ENCODE measurements at places on chromosomes 12 and 14.

GRCh38 chr12:26803552-26803951 lies 29.4 kb downstream of the ITPR2 start:
- DNase-seq, result no peak

DNA sequence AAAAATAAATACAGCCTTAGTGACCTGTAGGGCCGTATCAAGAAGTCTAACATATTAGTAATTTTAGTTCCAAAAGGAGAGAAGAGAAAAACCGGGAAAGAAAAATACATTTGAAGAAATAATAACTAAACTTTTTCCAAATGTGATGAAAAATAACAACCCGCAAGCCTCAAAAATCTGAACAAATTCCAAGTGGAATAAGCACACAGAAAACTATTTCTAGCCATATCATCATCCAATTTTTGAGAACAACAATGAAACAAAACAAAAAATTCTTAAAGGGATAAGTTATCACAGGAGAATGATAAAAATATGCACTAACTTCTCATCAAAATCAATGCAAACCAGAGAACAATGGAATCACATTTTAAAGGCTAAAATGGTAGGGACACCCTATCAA lies 198.1 kb upstream of the PLXNC1 start:
- no peak for DNase-seq

GRCh38 chr12:81558031-81558430 lies 201.1 kb downstream of the PPFIA2 start:
- no peak for DNase-seq

DNA sequence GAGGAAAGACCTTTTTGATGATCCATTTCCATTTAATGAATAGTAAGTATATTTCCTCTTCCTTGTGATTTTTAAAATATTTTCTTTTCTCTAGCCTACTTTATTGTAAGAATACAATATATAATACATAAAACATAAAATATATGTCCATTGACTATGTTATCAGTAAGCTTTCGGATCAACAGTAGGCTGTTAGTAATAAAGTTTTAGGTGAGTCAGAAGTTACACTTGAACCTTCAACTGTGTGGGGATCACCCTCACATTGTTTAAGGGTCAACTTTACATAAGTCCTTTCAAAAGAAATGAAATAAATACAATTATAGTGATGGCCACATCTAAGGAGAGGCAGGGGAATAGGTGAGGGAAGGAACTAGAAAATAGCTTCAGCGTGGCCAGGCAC lies 5.0 kb upstream of the TFCP2 start:
- no peak for DNase-seq

DNA sequence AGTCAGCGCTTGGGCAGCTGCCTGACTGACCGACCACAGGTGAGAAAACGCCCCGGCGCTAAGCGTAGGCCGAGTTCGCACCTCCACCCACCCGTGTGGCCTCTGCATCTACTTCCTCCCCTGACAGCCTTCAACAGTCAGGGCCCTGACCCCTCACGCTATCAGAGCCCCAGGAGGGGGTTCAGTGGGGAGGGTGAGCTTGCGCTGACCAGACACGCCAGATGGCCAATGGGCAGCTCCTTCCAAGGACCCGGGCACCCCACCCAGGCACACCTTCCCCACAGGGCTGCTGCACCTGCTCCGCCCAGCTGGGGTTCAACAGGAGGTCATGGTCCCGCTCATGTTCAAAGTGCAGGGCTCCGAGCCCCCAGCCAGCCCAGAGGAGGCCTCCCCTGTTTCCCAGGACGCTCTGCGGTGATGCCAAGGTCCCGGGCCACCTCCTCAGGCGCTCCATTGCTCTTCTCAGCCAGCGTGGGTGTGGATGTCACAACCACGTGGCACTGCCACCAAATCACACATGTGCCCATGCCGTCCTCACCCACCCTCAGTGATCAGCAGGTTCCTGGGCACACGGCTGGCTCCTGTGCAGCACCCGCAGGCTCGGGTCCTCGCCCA lies 48.7 kb upstream of the BCL11B start:
- no peak for DNase-seq

DNA sequence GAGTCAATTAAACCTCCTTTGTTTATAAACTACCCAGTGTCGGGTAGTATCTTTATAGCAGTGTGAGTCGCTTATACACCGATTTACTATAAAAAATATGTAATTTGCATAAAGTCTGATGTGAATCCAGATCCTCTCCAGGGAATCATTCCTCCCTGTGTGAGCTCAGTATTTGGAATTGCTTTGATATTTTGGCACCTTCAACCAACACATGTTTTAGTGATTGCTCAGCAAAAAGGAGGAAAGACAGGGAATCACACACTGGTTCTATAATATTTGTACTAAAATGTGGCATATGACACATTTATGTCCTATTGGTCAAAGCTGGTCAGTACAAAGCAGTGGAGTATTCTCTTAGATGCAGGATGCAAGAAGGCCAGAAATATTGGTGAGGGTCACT lies 703.9 kb upstream of the ATXN7L3B start:
- no peak for DNase-seq

DNA sequence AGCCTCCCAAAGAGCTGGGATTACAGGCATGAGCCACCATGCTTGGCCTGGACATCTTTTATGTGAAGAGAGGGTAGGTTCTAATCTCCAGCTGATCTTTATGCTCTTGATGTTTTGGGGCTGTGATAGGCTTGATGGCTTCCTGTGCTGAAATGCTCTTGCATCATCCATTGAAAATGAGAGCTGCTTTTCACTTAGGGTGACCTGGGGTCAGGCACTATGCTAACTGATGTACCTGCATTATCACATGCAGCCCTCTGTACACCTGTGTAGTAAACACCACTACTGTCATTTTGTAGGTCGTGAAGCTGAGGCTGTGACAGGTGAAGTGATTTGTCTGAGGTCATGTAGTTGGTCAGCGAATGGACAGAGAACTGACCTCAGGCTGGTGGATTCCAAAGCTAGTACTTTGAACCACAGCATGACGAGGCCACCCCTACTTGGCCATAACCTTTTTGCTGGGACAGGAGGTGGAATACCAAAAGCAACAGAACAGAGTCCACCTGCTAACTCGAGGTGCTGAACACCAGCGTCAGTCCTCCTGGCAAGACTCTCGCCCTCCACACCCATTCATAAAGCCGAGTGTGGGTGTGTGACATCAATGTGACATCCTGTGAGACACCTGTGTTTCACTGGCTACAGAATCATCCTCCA lies 69.1 kb downstream of the C12orf75 start:
- DNase-seq, result no peak

GRCh38 chr14:56810836-56811592 lies 735 bp upstream of the OTX2 start:
- no peak for DNase-seq

- no peak for DNase-seq
Measured at GRCh38 chr12:98344046-98344930, 171.1 kb upstream of the TMPO start.

DNA sequence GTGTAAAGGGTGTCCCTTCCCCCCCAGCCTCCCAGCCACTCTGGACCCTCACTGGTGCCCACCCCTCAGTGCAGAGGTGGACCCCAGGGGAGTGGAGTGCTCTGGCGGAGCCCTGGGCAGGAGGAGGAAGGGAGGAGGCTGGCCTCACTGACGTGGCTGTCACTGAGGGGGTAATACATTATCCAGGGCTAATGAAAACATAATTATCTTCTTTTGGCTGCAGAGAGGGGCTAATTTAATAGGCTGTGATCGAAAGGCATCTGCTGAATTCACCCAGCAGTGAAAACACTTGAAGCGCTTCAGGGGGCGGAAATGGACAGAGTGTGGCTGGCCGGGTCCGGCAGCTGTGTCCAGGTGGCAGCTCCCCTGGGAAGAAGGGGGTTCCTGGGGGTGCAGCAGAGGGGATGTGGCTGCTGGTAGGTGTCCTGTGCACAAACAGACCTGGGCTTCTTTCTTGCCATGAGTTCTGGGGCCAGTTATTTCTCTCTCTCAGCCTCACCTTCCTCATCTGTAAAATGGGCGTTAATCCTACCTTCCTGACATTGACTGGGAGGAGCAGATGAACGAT lies 3.7 kb upstream of the NOS1 start:
- DNase-seq, result no peak

DNA sequence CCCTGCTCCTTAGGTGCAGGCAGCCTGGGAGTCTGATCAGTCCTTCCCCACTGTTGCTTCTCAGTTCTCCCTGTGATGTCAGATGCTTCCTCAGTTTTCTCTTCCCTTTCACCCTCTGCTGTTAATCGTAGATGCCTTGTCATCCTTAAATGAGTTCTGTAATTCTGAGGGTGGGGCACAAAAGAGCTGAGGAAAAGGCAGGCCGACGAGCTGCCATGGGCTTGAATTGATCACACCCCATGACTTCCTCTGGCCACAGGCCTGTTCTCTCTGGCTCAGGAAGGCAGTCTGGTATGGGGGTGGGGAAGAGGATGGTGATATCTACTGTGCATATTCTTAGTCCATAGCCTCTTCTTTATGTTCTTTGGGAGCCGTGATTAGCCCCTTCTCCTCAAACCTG lies 5.2 kb upstream of the AP1G2 start:
- no peak for DNase-seq

- DNase-seq, result no peak
Measured at GRCh38 chr12:132422040-132422380, 67.9 kb upstream of the FBRSL1 start.

GRCh38 chr12:58596381-58596780 lies 323.9 kb downstream of the LRIG3 start:
- DNase-seq, result no peak

DNA sequence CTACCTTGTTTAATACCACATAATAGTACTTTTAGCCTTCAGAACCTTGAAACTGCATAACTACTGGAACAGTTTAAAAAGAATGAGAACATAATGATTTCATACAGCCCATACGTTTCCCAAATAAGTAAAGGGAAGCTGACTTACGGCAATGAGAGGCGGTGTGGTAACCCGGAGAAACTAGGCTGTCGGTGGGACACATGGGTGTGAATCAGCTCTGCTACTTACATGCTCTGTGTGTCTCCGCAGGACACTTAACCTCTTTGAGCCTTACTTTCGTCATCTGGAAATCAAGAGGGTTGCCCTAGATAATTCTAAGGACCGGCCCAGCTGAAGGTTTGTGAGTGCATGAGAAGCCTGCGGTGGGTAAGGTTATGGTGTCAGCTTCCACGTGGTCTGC lies 49.3 kb upstream of the PLEKHG3 start:
- no peak for DNase-seq

DNA sequence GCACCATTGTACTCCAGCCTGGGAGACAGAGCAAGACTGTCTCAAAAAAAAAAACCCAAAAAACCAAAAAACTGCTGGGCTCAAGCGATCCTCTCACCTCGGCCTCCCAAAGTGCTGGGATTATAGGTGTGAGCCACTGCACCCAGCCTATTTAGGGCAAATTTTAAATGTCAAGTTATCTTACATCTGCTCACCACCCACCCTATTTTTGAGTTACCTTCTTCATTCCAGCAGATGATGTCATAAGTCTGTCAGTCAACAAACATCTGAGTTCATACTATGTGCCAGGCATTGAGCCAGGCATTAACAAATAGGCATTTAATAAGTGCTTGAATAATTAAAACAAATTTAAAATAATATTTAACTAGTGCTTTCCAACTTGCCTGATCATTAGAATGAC lies 21.5 kb downstream of the BATF start:
- no peak for DNase-seq

GRCh38 chr12:64400041-64400440 lies 4.2 kb upstream of the XPOT start:
- DNase-seq, result no peak

DNA sequence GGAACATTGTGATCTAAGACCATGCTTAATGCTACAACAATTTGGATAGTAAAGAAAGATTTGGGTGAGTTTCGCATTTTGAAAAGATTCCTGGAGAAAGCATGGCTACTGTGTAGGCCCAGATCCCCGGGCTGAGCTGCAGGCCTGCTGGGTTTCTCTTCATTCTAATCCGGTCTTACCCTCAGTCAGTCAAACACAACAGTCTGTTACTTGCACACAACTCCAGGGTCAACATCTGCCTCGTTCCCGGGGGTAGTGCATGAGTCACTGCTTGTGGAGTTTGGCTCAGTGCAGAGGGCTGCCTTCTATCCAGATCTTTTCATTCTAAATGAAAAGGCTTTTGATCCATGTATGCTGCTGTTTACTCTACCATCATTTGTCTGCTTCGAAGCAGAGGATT lies 60.4 kb upstream of the SEL1L start:
- no peak for DNase-seq

DNA sequence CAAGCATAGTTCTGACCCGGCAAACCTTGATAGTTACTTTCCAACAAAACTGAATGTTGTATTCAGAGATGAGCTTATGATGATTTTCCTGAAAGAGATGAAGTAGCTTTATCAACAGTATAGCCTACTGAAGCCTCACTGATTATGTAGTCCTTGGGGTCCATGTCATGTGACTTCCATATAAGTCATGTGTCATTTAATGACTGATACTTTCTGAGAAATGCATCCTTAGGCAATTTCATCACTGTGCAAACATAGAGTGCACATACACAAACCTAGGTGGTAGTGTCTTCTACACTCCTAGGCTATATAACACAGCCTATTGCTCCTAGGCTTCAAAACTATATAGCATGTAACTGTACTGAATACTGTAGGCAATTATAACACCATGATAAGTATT lies 28.5 kb upstream of the TUBA1C start:
- no peak for DNase-seq

GRCh38 chr12:57850854-57851430 lies 4.4 kb upstream of the CTDSP2 start:
- DNase-seq, result peak; percentile 41

- DNase-seq, result no peak
Measured at GRCh38 chr12:114272071-114272470, 133.9 kb downstream of the TBX5 start.

DNA sequence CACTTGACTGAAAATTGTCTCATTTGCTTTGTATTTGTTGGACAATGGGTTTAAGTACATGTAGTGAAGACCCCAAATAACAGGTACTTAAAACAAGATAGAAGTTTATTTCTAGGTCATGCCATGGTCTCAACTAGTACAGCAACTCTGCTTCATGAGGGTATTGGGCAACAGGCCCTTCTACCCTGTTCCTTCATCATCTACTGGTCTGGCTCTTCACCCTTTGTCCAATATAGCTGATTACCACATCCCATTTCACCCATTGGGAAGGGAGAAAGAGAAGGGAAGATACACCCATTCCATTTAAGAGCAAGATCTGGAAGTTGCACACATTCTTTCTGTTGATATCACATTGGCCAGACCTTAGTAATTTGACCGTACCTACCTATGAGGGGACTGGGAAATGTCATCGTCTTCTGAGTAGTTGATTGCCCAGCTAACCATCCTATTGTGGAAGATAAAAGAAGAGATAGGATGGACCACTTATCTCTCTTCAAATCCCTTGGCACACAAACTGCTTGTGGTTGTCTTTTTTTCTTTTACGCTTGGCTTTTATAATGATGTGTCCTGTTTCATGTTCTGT lies 104.6 kb downstream of the DIP2B start:
- DNase-seq, result no peak

- DNase-seq, result no peak
Measured at GRCh38 chr12:88684610-88685009, 104.3 kb upstream of the KITLG start.

DNA sequence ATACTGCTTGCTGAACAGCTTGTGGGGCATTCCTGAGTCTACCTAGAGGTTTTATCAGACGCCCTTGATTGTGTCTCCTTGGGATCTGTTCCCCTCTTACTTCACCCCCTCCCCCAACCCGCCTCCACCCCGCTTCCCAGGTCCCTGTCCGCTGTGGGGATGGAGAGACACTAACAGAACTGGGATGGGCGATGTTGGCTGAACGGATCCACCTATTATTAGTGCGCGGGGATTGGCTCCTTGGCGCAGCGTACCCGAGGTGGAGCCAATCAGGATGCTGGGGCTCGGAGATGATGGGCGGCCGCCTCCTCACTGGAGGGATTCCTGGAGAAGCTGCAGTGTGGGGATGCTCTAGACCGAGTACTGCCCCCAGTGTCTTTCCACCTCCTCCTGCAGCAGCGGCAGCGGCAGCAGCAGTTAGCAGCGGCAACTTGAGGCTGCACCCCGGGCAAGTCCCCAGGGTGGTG lies at the start of gene SYT1:
TSS of gene SYT1 (plus strand) at position 372 of the 467 bp plus-strand sequence.
- DNase-seq, result no peak

Measured in NAMALWA (cell line).